Kidney tubule cell (primary cell): ENCODE measurements at places on chromosomes 3 and 15.

DNA sequence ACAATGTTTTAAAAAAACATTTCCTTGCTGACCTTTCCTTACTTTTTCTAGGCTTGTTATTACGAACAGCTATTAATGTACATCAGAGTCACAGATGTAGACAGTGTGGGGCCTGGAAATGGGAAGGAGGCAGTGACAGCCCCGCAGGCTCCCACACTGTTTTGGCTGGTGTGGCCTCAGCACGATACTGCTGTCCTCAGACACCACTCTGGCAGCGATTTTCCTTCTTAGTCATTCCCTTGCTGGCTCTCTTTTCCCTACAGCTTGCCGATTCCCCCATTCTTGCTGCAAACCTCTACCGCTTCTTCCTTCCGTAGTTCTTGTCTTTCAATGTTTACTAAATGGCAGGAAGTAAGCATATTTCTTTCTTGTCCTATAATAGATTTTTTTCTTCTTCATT lies 113.1 kb downstream of the ABI3BP start:
- DNase-seq: no peak

DNA sequence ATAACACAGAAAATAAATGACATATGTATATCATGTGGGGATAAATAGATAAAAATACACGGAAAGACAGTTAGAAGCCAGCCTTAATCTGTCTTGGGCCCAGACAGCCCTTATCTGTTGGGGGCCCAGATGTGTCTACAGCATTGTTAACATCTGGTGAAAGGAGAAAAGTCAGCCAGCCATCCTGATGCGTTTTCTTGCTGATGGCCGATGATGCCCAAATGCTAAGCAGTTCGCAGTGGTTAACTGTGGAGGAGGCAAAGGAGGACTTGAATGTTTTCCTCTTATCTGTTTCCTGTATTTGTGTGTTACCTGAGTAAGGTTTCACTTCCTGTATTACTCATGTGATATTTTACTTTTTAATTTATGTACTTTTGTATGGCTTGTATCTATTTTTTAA lies 46.2 kb downstream of the NOX5 start:
- peak; percentile 5 for DNase-seq

- no peak for DNase-seq
These were observed 86.3 kb downstream of the RSL24D1 start for GRCh38 chr15:55110446-55110845.

GRCh38 chr3:78540485-78540884 lies 1227.3 kb downstream of the ROBO1 start:
- no peak for DNase-seq

DNA sequence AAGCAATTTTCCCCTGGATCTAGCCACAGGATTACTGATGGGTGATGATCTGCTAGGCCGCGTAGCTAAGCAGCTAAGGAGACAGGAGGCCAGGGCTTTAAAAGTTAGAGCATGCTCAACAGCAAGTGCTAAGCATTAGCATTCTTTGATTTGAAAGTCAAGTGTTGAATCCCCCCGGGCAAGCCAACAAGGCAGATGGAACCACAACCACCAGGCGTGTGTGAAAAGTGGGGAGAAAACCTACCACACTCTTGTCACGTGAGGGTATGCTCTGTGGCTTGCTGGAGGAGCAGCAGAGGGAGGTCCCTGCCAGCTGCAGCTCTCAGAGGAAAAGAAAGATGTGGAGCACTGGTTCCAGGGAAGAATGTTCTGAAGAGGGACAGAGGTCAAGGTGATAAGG lies 20.9 kb downstream of the SLC51A start:
- DNase-seq: no peak

GRCh38 chr3:138624518-138624917 lies 15.9 kb downstream of the FAIM start:
- no peak for DNase-seq

- no peak for DNase-seq
These were observed 25.0 kb upstream of the LIPC start for GRCh38 chr15:58406811-58407210.

GRCh38 chr3:157122116-157122515 lies 37.8 kb downstream of the CCNL1 start:
- DNase-seq: peak; percentile 94

DNA sequence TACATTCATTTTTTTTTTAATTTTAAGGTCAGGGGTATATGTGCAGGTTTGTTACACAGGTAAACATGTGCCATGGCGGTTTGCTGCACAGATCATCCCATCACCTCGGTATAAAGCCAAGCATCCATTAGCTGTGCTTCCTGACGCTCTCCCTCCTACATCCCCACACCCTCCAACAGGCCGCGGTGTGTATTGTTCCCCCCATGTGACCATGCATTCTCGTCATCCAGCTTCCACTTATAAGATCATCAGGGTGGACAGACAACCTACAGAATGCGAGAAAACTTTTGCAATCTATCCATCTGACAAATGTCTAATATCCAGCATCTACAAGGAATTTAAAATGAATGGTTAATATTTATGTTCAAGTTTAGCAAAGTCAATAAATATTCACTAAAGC lies 19.4 kb downstream of the ILDR1 start:
- DNase-seq: no peak

DNA sequence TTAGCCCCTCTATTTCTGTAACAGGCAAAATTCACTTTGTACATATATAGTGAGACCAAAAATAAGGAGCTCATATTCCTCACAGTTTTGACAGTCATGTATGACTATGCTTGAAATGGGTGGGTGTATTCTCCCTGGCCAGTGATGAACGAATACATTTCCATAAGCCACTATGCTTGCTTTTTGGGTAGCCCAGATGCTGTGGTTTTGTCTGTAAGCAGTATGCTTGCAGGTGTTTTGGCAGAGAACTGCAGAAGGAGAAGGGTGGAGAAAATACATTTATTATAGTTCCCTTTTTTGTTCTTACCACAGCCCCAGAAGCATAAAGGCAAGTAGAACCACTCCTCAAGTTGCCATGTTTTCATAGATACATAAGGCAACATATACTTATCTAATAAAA lies 131.2 kb downstream of the RBMS3 start:
- DNase-seq: no peak

DNA sequence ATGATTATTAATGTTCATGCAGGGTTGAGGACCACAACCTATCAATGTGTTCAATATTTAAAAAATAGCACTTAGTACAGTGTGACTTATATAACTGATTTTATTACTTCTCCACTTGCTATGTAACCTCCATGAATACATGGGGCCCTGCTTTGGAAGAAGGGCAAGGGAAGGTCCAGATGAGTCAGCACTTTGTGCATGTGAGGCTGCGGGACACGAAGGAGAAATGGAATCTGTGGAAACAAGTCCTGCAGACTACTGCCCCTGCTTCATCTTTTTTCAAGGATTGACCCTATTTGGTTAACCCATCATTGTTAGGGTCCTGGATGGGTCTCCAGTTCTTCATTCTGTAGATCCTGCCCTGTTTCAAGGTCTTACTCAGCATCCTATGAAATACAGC lies 1.6 kb downstream of the NXPE3 start:
- peak; percentile 49 for DNase-seq

GRCh38 chr3:176514297-176514696 lies 683.0 kb downstream of the TBL1XR1 start:
- DNase-seq: peak; percentile 27

GRCh38 chr3:73786321-73786807 lies 161.6 kb upstream of the PDZRN3 start:
- DNase-seq: peak; percentile 98

DNA sequence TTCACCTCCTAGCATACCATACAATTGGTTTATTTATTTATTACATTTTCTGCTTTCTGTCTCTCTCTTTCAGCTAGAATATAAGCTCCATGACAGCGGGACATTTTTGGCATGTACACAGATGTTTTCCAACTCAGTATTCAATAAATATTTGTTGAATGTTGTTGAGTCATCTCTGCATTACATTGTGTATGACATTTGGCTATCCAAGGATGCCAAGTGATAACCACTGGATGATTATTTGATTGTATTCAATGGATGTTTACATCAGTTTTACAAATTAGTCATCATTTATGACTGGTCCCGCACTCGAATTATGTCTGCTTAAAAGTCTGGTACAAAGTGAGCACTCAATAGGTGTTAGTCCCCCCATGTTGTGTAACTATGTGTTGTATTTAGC lies 49.5 kb upstream of the STXBP5L start:
- DNase-seq: no peak

GRCh38 chr15:64681424-64682024 lies 93.9 kb downstream of the RBPMS2 start:
- DNase-seq: peak; percentile 79

- DNase-seq: no peak
These were observed 14.2 kb upstream of the ZNF148 start for GRCh38 chr3:125389282-125389681.

GRCh38 chr3:94737116-94737515 lies 674.3 kb downstream of the NSUN3 start:
- no peak for DNase-seq

GRCh38 chr3:59052803-59053411 lies 3.1 kb upstream of the CFAP20DC start:
- peak; percentile 63 for DNase-seq

DNA sequence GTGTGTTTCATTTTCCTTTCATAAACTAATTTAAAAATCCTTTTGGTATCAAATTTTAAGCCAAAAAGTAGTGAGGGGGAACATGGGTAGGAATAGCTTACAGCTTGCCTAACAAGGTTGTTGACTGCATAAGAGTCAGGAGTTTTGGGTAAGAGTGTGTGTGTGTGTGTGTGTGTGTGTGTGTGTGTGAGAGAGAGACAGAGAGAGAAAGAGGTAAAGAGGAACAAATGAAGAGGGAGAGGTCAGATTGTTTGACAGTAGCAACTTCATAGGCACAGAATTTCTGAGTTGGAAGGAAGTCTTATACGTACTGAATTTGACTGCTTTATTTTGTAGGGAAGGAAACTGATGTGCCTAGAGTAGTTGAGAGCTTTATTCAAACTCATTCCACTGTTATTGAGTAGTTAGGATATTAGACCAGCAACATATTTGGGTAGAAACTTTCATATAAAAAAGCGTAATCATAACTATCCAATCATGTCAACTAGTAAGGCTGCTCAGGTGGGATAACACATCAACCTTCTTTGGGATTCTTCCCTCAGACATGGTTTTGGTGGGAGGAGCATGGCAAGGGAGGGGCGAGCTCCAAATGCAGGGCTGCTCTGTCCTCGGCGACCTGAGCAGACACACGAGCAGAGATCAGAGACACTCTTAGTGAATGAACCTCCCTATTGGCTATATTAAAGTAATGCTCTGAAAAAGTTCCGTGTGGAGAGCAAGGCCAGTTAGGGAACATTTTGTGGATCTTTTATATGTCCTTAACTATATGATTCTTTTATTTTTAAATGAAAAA lies 86.4 kb downstream of the LPP start:
- DNase-seq: no peak

- DNase-seq: peak; percentile 98
These were observed 74.3 kb downstream of the MYO1E start for GRCh38 chr15:59298225-59298853.

GRCh38 chr3:96756516-96756915 lies 57.9 kb upstream of the EPHA6 start:
- DNase-seq: no peak

DNA sequence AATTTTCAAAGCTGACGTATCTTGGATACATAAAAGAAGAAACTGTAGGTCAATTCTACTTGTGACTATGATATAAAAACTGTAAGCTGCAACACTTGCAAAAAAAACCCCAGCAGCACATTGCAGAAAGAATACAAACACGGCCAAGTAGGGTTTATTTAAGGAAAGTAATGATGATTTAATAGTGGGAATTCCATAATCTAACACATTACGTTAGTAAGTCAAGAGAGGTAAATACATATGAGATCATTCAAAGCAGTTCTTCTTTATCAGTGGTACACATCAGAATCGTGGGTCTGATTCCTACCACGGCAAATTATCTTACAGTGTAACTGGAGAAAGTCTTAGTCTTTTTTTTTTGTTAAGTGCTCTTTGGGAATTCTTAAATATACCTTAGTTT lies 292.4 kb upstream of the WNT5A start:
- DNase-seq: no peak

- DNase-seq: no peak
These were observed 305.2 kb upstream of the SEMA6D start for GRCh38 chr15:47412136-47412535.

DNA sequence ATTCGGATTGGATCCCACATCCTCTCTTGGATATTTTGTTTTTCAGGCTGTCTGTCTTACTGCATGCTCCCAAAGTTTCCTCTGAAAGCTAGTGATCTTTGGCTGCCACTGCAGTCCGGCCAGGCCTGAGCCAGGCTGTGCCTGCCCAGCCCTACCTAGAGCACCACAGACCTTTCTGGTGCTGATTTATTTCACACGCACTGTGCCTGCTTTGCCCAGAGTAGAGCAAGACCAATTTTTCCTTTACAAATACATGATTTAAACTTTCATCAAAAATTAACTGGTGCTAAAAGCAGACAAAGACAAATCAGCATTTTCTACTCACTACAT lies 28.0 kb upstream of the NDUFB4 start:
- no peak for DNase-seq

DNA sequence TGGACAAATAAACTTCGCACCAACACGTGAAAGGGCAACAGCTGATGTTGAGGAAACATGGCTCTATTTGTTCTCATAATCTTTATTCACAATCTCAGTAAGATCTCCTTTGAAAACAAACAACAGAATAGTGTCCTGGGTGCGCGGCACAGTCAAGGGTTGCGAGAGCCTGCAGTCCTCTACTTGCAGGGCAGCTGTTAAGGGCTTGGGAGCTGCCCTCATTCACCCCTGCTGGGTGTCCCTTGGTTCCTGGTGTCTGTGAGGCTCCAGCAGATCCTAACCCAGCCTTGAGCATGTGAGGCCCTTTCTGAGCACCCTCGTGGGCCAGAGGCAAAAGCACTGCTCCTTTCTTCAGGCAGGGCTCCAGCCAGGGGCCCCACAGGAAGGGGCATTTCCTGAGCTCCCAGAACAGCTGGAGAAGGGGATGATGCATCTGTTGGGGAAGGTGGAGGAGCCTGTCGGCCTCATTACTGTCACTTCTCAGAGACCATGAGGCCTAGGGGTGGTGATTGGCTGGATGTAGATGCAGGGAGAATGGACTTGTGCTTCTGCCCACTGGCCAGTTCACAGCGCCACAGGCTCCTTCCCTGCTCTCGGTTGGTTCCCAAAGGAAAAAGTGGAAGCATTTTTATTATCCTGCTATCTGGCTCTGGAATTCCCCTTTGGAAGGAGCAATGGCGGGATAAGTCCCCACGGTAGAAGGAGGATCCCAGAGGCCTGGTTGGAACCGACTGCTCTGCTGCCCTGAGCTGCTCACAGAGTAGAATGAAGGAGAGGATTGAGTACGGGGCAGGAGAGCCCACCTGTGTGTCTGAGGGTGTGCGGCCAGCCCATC lies 51.9 kb upstream of the KLF13 start:
- no peak for DNase-seq

DNA sequence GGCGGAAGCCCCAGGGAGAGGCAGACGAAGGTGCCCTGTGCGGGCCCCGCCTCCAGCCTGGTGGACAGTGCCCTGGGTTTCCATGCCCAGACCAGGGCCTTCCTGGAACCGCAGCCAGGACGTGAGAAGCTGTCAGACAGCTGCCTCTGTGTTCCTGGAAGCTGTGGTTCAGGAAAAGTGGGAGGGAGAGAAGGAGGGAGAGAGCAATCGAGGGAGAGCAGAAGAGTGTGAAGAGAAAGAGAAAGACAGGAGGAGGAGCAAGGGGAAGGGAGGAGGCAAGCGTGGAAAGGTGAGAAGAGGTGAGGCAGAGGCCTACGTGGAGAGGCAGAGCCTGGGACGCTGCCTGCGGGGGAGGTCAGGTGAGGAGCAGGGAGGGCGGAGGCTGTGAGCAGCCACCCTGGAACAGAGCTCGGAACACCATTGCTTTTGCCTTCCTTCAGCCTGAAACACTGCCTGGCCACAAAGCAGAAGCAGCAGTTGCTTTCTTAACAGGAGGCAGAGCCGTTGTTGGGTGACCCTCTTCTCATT lies 18.6 kb downstream of the ZDHHC19 start:
- DNase-seq: no peak

GRCh38 chr3:155390351-155390750 lies 96.9 kb upstream of the STRIT1 start:
- no peak for DNase-seq
